ENCODE measurements at places on chromosomes 13 and 19.

GRCh38 chr19:39813264-39813993 is 20.5 kb downstream of the DYRK1B start:
- no peak for DNase-seq

GRCh38 chr13:41587490-41587889 is 130.1 kb downstream of the RGCC start:
- DNase-seq, result no peak

DNA sequence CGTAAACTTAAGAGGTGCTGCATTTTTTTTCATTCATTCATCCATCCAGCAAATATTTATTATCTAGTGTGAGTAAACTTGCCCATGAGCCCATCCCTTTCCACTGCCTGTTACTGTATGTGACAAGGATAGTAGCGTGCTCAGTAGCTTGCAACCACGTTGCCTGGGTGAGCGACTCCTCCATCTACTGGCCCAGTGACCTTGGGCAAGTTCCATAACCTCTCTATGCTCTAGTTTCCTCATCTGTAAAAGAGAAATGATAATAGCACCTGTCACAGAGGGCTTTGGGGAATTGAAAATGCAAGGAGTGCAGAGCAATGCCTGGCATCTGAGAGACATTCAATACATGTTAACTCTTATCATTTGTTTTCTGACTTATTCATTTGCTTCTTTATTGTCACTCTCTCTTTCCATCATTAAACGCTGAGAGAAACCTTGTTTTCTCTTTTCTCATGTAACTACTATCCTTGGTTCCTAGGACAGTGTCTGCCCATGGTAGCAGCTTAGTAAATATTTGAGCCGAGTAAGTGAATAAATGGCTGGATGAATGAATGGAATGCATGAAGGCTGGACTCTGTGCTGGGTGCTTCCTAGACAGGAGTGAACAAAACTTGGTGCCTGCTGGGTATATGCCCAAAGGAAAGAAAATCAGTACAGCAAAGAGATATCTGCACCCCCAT is 19.9 kb downstream of the LRCH1 start:
- DNase-seq, result no peak

- no peak for DNase-seq
Measured at GRCh38 chr13:107244241-107244640, 676.3 kb upstream of the ARGLU1 start.

GRCh38 chr19:55232286-55232602 is 3.7 kb upstream of the TMEM86B start:
- no peak for DNase-seq

GRCh38 chr19:55697069-55697440 is 22.0 kb downstream of the EPN1 start:
- DNase-seq, result no peak

DNA sequence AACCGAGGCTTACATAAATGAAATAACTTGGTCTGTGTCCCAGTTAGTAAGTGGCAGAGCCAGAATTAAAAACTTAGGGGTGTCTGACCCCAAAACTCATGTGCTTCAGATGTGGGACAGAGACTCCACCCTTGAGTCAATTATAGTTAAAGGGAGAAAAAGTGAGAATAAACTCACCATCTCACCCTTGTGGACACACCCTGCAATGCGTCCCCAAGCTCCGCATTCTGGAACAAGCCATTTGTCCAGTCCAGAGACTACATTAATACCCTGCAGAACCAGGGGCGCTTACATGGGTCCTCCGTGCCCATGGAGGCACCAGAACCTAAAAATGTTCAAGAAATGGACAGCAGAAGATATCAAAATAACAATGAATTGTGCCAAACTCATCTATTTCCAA is 207.0 kb upstream of the ZNF507 start:
- DNase-seq, result no peak

- DNase-seq, result peak; percentile 24
Measured at GRCh38 chr19:54029930-54030490, 33.7 kb downstream of the VSTM1 start.

GRCh38 chr19:29505097-29505824 is 20.5 kb upstream of the VSTM2B start:
- DNase-seq, result no peak

DNA sequence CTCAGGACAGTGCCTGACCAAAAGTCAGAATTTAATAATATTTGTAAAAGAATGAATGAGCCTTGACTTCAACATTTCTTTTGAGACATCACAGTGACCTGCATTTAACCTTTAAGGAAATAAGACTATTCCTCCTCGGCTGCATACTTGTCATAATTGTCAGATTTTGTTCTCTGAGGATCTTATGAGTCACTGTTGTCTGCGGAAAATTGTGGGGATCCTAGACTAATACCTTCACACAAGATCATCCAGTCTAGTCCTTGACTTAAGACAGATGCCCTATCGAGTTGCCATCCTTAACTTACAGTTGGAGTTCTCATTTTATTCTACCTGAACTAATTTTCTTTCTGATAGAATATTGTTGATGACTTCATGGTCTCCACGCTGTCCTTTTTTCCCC is 198.4 kb downstream of the DLEU7 start:
- no peak for DNase-seq

GRCh38 chr13:30037306-30037705 is 186.9 kb upstream of the UBL3 start:
- no peak for DNase-seq

GRCh38 chr13:33940256-33940655 is 122.3 kb downstream of the RFC3 start:
- no peak for DNase-seq

DNA sequence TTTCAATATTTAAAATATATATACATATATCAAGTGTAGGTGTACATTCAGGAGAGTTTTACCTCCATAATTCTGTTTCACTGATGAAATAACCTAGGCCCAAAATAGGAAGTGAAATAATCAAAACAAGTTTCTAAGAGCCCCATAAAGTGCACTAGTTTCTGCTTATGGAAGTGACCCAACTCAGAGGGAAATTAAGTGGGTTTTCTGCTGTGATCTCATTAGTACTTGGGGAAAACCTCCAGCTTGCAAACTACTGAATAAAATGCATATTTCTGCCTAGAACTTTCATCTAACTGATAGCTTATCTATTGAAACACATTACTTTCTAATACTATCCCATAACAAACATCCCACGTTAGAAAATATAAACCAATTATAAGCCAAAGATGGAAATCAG is 45.4 kb upstream of the MIR17HG start:
- no peak for DNase-seq

DNA sequence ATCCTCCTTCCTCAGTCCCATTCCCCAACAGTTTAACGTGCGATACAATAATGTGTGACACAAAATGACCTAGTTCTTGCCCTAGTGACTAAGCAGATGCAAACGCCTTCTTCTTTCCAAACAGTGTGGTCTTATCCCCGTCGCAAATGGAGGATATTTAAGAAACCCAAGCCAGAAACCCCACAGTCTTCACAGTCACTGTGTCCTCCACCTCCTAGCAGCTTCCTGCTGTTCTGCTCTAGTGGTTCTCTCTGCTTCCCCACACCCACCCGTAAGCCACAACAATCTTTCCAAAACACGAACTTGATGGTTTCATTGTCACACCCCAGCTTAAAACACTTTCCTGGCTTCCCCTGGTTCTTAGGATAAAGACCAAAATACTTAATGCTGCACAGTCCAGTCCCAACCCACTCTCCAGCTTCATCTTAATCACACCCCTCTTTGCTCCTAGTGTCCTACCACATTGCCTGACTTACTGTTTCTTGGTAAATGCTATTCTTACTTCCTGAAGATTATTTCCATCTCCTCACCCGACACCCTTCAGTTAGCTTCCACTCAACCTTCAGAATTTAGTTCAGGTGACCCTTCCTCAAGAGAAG is 32.3 kb downstream of the ITM2B start:
- DNase-seq, result peak; percentile 1

DNA sequence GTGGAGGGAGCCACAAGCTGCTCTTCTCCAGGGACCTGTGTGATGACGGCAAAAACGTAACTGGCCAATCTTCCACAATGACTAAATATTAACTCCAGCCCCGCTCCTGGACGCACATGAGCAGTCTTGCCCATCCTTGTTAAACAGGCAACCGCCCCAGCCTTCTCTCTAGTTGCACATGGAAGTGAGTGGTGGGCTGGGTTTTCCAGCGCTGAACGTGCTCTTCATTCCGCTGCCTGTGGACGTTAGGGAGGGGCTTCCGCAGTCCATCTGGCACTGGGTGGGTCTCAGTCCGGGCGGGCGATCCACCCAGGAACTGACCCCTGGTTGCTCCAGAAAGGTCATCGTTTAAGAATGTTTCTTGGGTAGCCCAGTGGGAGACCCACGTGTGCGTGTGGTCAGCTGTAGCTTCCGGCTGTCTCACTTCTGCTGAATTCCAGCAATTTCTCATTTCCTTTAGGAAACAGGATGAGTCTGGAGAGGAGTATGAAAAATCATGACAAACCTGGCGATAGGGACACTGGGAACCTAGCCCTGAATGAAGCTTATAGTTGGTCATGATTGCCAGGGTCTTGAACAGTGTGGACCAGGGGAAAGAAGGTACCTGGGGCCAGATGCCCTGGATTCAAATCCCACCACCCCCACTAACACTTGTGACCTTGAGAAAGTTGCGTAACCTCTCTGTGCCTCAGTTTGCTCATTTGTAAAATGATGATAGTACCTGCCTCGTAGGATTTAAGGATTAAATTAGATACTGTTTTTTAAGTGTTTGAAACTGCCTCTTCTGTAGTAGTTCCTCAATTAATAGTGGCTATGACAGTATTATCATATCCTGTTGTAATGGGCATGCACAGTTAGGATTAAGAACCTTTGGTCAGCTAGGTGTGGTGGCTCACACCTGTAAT is 92.6 kb downstream of the SIPA1L3 start:
- DNase-seq, result no peak

GRCh38 chr13:69595181-69595580 is 512.4 kb upstream of the ATXN8OS start:
- DNase-seq, result no peak

GRCh38 chr13:31670831-31671617 is 68.3 kb upstream of the RXFP2 start:
- DNase-seq, result no peak

DNA sequence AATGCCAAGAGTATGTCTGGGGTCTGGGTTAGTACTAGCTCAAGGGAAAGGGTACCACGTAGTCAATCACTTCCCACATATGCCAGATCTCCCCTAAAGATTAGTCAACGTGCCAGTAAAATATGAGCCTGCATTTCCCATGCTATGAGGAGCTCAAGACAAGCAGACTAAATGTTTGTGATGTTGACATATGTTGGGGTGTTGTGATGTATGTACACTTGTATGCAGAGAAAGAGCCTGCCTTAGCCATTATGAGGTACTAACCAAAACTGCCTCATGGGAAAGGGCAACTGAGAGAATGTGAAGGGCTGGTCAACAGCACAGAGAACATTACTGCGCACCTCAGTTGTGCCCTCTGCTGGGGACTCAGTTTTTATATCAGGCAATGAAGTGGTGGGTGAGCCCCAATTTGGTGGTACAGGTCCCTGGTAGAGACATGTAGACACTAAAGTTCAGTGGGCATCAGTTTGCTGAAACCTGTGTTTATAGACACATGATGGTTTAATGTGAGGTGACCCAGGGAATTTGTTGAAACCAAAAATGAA is 287.0 kb downstream of the DCT start:
- DNase-seq, result peak; percentile 5

GRCh38 chr19:40286971-40287421 is 1.9 kb upstream of the AKT2 start:
- no peak for DNase-seq

DNA sequence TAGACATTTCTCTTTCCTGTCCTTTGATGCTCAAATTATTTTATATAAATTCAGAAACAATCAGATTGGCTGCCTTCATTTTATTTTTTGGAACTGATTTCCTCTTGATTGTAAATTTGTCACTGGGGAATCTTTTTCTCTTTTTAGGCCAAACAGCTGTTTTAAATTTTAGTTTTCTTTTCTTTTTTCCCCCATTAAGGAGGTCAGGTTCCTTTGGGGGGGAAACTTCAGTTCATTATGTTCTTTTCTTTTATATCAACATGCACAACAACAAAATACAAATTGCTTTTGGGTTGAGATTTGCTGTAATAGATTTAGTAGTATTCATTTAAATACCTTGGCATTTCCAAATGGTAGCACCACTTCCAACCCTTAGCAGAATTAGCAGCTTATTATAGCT is 264.8 kb upstream of the SPRY2 start:
- DNase-seq, result no peak

- no peak for DNase-seq
Measured at GRCh38 chr19:20250121-20250520, 83.1 kb downstream of the ZNF486 start.

DNA sequence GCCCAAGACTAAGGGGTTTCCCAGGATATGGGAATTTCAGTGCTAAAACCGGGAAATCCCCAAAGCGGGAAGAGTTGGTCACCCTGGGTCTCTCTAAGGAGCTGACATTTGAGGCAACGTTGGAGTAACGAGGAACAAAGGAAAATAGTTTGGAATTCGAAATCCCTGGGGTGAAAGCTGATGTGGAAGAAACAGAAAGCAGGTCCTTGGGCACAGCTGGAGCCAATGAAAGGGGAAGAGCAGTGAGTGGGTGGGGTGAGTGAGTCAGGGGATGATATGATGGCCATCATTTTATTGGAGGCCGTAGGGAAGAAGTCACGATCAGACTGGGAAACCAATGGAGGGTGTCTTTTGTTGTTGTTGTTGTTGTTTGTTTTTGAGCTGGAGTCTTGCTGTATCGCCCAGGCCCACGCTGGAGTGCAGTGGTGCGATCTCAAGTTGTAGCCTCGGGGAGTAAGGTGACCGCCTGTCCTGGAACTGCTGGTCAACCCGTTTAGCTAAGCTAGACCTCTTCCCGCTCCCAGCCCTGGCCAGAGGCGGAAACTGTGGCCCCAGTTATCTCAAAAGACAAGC is 3.4 kb upstream of the RFX2 start:
- DNase-seq, result no peak

DNA sequence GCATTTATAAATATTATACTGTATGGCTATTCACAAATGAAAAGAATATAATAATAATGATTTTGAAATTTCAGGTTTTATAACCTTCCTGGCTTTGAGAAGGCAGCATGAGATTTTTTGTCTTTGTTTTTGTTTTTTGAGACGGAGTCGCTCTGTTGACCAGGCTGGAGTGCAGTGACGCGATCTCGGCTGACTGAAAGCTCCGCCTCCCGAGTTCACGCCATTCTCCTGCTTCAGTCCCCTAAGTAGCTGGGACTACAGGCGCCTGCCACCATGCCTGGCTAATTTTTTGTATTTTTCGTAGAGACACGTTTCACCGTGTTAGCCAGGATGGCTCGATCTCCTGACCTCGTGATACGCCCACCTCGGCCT is 64.1 kb downstream of the ZNF429 start:
- DNase-seq, result no peak

- peak; percentile 38 for DNase-seq
Measured at GRCh38 chr19:41595258-41595889, 19.4 kb downstream of the CEACAM21 start.

DNA sequence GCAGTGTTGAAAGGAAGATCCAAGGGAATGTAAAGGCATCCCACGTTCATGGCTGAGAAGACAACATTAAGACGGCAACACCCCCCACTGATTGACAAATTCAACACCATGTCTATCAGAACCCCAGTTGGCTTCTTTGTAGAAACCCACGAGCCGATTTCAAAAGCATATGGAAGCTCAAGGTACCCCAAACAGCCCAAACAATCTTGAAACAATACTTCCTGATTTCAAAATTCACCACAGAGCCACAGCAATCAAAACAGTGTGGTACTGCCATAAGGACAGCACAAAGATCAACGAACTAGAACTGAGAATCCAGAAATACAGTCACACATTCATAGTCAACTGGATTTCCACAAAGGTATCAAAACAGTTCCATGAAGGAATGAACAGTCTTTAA is 6.2 kb downstream of the MIER2 start:
- DNase-seq, result no peak

GRCh38 chr19:55161571-55162322 is 4.2 kb upstream of the TNNI3 start:
- DNase-seq, result no peak

GRCh38 chr13:47829690-47830089 is 171.4 kb downstream of the SUCLA2 start:
- no peak for DNase-seq

All from stimulated activated CD8-positive, alpha-beta memory T cell treated with anti-CD3 and anti-CD28 coated beads, Interleukin-4, amount 100 ng/mL, for 24 hours (primary cell).